ENCODE measurements at places on chromosomes 4 and X. TPM values are rescaled to one million over a fixed set of nuclear protein-coding genes. Genes with fewer than 3 reads are reported as not detected.

DNA sequence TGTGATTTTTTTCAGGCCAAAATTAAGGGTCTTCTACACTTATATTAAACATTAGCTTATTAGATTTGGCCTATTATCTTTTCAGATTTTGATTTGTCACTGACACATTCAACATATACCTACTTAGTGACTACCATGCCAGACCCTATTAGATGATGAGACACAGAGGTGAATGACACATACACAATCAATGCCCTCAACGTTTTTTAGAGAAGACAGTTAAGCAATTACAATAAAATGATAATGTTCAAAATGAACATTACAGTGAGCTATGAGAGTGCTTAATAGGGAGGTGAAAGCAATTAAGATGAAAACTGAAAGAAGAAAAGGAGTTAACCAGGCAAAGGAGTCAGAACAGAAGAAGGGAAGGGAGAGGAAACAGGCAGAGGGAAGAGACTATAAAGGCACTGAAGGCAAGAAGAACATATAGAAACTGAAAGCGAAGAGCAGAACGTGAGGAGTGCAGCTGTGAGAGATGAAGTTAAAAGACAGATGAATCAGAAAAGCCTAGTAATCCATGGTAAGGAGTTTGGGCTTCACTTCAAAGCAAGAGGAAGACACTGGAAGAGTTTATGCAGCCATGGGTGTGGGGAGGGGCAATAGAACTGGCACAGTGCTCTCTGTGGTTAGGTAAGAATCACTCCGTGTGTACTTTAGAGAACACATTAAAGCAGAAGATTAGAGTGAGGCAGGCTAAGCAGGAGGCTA lies 119.0 kb downstream of the REELD1 start:
- DNase-seq = peak; percentile 20

GRCh38 chrX:115966920-115967319 lies 203.6 kb upstream of the AGTR2 start:
- no peak for DNase-seq

The HTN3 gene
- not detected for polyA plus RNA-seq

The SLC25A5 gene
- 292 TPM for polyA plus RNA-seq
